ENCODE measurements at places on chromosomes 7 and 10.

DNA sequence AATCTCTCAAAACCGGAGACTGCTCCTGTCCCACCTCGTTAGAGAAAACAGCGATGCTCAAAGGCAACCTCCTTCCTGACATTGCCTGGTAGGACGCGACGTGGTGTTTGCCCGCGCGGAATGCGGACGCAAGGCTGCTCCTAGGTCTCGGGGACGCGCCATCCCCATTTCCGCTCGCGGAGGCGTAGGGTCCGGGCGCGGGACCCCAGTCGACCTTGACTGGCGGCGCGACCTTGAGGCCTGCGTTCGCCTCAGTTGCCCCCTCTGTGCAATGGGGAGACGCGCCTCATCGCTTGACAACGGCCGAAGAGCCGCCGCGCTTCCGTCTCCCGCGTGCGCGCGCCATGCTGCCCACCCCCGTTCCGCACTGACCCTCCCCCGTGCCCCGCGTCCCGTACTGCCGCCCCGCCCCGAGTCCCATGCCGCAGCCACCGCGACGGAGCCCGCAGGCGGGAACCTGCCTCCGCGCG is 412 bp upstream of the PPIA start:
- DNase-seq: no peak

DNA sequence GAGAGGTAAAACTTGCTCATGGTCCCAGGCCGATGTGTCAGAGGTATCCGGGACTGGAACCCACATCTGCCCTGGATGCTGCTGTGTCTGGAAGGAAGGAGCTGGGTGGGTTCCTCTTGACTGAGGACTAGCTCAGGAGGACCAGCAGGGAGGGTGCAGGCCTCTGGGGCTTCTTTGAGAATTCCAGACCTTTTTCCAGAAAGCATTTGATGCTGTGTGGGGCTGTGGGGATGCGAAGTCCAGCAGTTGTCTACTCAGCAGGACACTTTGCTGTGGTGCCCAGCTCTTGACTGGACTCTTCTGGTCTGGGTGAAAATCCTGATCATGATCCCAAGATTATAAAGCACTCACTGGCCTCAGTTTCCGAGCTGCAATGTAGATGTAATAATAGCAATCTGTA is 1.7 kb downstream of the RAMP3 start:
- no peak for DNase-seq

DNA sequence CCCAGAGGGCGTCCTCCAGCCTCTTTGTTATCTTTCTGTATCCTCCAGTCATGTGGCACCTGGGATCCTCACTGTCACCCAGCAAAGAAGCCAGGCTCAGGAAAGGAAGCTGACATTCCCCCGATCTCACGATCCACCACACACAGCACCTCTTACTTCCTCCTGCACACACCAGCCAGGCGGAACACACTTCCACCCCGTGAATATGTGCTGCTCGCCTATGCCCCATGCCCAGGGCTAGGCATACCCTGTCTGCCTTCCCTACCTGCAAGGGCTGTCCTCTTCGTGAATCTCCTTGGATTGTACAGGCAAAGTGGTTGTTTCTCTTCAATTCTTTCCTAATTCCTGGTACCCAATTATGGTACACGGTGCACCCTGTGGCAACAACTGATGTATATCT is 191.0 kb downstream of the TNS3 start:
- no peak for DNase-seq

DNA sequence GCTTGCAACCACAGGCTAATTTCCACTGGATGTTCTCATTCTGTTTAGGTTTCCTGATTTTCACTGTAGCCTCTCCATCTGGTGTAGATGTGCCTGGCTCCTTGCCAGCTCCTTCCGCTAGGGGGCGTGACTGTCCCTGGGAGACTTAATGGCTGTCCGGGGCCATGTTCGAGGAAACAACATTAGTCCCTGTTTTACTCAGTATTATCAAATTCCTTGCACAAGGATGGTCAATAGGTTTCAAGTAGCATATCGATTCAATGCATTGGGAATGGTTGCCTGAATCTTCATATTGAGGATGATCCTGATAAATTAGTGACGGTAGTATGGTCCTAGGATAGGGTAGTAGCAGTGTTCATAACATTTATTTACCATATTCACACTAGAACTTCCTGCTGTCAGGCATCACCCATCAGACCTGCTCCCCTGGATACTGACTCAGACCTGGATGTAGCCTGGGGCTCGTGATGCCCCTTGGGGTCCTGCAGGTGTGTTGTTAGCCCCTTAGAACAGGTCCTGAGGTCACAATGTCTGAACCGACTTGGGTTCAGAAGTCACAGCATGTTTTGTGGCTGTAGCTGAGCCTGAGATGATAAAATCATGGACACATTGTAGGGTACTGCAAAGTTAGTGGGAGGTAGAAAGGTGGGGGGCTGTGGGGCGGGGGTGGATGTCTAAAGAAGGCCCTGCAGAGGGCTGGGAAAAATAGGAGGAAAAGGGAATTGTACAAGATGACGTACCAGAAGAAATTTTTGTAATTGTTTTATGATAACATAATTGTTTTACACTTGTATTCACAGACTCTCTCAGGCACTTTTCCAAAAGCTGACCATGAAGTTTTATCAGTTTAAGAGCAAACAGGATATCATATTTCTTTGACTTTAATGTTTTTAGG is 8.9 kb upstream of the EXOC6 start:
- DNase-seq: peak; percentile 74

Measured in amniotic epithelial cell (primary cell).